ENCODE measurements at places on chromosomes 5 and 9.

DNA sequence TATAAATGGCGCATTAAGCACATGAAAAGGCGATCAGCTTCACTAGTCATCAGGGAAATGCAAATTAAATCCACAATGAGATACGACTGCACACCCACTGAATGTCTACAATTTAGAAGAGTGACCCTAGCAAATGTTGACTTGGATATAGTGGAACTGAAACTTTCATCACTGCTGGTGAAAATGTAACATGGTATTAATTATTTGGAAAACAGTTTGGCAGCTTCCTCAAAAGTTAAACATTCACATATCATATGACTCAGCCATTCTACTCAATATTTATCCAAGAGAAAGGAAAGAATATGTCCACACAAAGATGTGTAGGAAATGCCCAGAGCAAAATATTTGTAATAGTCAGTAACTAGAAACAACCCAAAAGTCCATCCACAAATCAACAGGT, 146.5 kb downstream of the LPAR1 start:
- DNase-seq: no peak

GRCh38 chr5:105953616-105954015, 1717.1 kb downstream of the EFNA5 start:
- DNase-seq: no peak

DNA sequence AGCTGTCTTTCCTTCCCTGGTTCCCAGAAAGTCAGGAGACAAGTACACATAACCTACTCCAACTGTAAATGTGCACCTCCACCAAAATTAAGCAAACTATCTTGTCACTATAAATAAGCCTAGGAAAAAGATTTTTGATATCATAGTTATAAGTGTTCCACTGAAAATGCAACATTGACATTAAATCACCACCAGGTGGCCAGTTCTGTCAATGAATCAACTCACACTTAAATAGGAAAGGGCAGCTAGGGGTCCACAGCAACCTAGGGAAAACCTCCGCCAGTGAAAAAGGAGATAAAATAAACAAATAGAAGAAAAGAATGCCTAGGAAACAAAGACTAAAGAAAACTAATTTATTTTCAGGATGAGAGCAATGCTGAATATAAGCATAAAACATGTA, 243.0 kb upstream of the PTPRD start:
- no peak for DNase-seq

GRCh38 chr5:179302499-179303185, 42.6 kb downstream of the ADAMTS2 start:
- no peak for DNase-seq

DNA sequence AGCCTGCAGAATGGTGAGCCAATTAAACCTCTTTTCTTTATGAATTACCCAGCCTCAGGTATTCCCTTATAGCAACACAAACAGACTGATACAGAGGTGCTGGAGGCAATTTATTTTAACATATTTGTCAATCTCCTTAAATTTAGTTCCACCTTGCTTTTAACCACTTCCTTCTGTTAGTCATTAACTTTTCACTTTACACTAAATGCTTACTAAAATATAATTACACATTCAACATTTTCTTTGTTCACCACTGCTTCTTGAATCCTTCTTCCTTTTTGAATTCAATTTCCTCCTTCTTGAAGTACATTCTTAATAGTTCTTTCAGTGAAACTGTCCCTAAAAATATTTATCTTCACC, 39.4 kb downstream of the LYRM7 start:
- DNase-seq: no peak

DNA sequence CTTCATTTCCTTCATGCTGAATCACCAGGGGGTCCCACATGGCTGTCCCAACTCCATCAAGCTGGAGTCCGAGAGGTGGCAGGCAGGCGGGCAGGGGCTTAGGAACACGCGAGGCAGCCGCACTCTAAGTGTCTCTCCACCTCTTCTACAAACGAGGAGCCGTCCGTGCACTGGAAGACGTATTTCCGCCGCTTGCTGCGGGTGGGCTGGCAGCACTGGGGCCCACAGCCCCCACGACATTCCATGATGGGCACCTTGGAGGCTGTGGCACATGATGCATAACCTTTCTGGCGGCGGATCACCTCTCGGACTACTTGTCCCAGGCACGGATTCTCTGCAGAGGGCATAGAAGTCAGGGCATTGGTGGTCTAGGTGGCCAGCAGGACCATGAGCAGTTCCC, 87.2 kb upstream of the PANK3 start:
- DNase-seq: no peak

- no peak for DNase-seq
Observed at GRCh38 chr9:77933019-77933418, 98.6 kb downstream of the GNAQ start.

DNA sequence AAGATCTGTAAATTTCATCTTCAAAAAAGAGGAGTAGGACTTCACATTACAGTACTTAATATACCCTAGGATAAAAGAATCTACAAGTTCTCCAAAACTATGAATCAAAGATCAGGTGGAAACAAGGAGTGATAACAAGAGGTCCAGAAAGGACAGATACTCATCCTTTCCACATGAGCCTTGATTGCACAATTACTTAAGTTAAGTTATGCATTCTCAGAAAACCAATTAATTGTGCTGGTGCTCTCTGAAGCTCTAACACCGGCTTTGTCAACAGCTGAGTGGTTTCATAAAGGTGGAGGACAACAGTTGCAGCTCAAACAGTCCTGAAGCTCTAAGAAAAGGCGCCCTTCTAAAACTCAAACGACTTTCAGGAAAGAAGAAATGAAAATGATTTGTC, 251.9 kb downstream of the BNC2 start:
- DNase-seq: no peak

- DNase-seq: no peak
Observed at GRCh38 chr5:125463466-125464092, 717.1 kb upstream of the ZNF608 start.

- DNase-seq: no peak
Observed at GRCh38 chr5:83434946-83435345, 36.6 kb upstream of the VCAN start.
